ENCODE measurements at places on chromosomes 7 and 10. TPM values are rescaled to one million over a fixed set of nuclear protein-coding genes. Genes with fewer than 3 reads are reported as not detected.

Gene DDX21
- total RNA-seq = 24.6 TPM

- no peak overlapping the region for H3K27ac ChIP-seq
- H3K27me3 ChIP-seq = no peaks in the 10 kb centered on the region
- no peak for DNase-seq
- no peaks in the 10 kb centered on the region for H3K4me1 ChIP-seq
- no peaks in the 10 kb centered on the region for H3K36me3 ChIP-seq
These were observed 108.6 kb upstream of the COL1A2 start for GRCh38 chr7:94286111-94286510.

- no peaks in the 10 kb centered on the region for H3K27me3 ChIP-seq
- H3K27ac ChIP-seq = no peak overlapping the region
- H3K36me3 ChIP-seq = no peaks in the 10 kb centered on the region
- H3K4me3 ChIP-seq = no peak overlapping the region
These were observed 115.3 kb downstream of the NKX6-2 start for GRCh38 chr10:132670546-132671227.

DNA sequence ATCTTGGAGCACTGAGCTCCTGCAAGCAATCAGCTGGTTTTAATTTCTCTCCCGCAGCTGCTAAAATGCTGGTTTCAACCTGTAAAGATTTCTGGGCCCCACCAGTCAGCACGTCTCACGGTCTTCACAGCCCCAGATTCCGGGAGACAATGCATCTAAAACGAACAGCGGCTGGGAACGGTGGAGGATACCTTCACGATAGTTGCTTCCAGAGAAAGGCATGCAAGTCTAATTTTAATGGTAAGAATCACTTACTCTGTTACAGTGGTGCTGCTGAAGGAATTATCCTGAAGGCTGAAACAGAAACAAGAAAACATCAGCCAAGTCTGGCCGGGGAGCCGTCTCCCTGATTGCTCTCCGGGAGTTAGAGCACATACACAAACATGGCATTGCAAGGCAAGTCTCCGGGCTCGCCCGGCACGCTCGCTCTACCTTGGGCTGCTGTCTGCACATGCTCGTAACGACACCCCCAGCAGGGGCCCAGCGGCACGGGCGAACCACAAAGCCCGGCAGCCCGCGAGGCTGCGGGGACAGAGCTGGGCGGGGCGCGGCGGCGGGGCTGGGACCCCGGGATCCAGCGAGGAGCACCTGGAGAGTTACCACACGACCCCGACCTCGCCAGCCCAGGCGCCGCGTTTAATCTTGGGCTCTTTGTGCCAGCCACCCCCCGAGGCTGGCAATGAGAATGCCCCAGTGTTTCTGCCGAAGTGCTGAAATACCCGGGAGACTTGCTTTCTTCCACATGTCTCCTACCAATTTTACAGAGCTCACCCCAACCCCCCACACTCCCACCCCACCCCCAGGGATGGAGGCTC lies at the start of gene FAM13C:
FAM13C (minus strand) TSS at position 406 of the 815 bp plus-strand sequence; CDS start at position 317, 89 bp downstream.
- DNase-seq = peak; percentile 86
- H3K36me3 ChIP-seq = no peaks in the 10 kb centered on the region
- no peaks in the 10 kb centered on the region for H3K4me1 ChIP-seq

GRCh38 chr10:11832042-11832441 lies 8.9 kb downstream of the PROSER2 start:
- no peaks in the 10 kb centered on the region for H3K4me1 ChIP-seq
- H3K27ac ChIP-seq = no peak overlapping the region
- DNase-seq = peak; percentile 38

Gene TMEM60
- 5.7 TPM for total RNA-seq

- DNase-seq = no peak
- H3K4me1 ChIP-seq = no peaks in the 10 kb centered on the region
- H3K36me3 ChIP-seq = no peaks in the 10 kb centered on the region
- H3K27ac ChIP-seq = no peak overlapping the region
- no peak overlapping the region for H3K4me3 ChIP-seq
These were observed 111.6 kb upstream of the MEOX2 start for GRCh38 chr7:15798081-15798480.

GRCh38 chr7:142383841-142384492 lies 126.1 kb upstream of the PRSS58 start:
- H3K27ac ChIP-seq = no peak overlapping the region
- H3K4me1 ChIP-seq = no peaks in the 10 kb centered on the region
- no peak for DNase-seq
- no peaks in the 10 kb centered on the region for H3K27me3 ChIP-seq
- no peak overlapping the region for H3K4me3 ChIP-seq
- H3K36me3 ChIP-seq = no peaks in the 10 kb centered on the region

Gene EMX2
- total RNA-seq = 0.36 TPM

GRCh38 chr7:30371321-30371720 lies 86.9 kb downstream of the ZNRF2 start:
- no peak overlapping the region for H3K4me3 ChIP-seq
- H3K36me3 ChIP-seq = peaks cover 8% of the 10 kb centered on the region
- no peaks in the 10 kb centered on the region for H3K27me3 ChIP-seq

DNA sequence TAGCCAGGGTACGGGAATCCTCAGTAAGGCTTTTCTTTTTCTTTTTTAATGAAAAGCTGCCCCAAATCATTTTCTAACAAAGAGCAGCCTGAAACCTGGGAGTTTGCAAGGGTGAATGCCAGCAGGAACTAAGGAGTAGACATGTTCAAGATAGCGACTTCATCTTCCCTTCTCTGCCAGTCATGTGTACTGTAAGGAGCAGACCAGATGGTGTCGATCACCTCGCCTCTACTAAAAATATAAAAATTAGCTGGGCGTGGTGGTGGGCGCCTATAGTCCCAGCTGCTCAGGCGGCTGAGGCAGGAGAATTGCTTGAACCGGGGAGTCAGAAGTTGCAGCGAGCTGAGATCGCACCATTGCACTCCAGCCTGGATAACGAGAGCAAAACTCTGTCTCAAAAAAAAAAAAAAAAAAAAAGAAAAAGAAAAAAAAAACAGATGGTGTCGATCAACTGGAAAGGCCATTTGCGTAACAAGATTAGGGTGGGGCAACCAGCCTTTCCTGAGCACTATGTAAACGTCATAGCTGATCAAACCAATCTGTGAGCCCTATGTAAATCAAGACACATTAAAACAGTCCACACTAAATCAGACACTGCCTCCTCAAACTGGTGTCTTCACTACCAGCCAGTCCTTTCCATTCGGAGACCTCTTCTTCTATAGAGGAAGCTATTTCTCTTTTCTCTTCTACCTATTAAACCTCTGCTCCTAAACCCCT lies 33.8 kb downstream of the NOLC1 start:
- H3K27ac ChIP-seq = no peak overlapping the region
- no peaks in the 10 kb centered on the region for H3K4me1 ChIP-seq
- H3K27me3 ChIP-seq = no peaks in the 10 kb centered on the region
- no peak overlapping the region for H3K4me3 ChIP-seq
- DNase-seq = no peak
- no peaks in the 10 kb centered on the region for H3K36me3 ChIP-seq

Gene FAM25A
- total RNA-seq = not detected

Gene TRPV6
- not detected for total RNA-seq

Gene IKZF5
- total RNA-seq = 9.4 TPM

- peak overlapping the region; percentile 95 for H3K27ac ChIP-seq
- peaks cover 45% of the 10 kb centered on the region for H3K4me1 ChIP-seq
- H3K36me3 ChIP-seq = no peaks in the 10 kb centered on the region
- peak overlapping the region; percentile 77 for H3K4me3 ChIP-seq
- H3K27me3 ChIP-seq = no peaks in the 10 kb centered on the region
- DNase-seq = no peak
These were observed 1.1 kb downstream of the ARHGAP12 start for GRCh38 chr10:31927565-31927883.

DNA sequence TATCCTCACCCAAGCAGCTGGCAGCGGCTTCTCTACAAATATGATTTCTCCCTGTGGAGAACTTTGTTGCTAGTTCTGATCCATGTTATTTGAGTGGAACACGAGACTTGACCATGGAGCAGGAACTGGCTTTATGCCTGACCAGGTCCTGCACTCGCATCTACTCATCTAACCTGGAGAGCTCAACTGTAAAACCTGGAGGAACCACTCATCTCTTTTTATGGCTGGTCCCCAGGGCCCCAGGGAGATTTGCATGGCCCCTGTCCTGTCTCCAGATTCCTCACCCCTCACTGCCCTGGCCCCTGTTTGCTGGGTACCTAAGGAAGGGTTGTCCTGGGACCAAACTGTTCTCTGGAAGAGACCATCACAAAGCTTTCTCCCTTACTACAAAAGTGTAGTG lies 16.0 kb downstream of the TCAF1 start:
- DNase-seq = no peak
- no peaks in the 10 kb centered on the region for H3K27me3 ChIP-seq
- peak overlapping the region; percentile 4 for H3K27ac ChIP-seq
- no peak overlapping the region for H3K4me3 ChIP-seq
- peaks cover 19% of the 10 kb centered on the region for H3K4me1 ChIP-seq

DNA sequence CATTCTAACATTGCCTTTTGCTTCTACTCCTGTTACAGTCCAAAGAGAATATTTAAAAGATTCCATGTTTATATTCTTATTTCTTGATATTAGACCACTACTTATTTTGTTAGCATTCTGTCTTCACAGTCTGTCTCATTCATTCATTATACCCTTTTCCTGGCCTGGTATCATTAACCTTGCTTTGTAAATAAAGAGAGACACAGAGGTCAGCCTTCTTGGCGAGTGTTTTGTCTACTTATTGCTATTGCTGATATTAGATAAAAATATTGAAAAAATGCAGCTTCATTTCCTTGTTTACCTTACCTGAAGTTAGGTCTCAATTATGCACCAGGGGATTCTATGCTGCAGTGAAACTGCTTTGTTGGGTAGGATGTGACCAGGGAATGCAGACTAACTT lies 179.2 kb downstream of the NXPH1 start:
- no peak overlapping the region for H3K27ac ChIP-seq
- no peaks in the 10 kb centered on the region for H3K4me1 ChIP-seq
- DNase-seq = no peak
- no peaks in the 10 kb centered on the region for H3K27me3 ChIP-seq

Gene HKDC1
- not detected for total RNA-seq

DNA sequence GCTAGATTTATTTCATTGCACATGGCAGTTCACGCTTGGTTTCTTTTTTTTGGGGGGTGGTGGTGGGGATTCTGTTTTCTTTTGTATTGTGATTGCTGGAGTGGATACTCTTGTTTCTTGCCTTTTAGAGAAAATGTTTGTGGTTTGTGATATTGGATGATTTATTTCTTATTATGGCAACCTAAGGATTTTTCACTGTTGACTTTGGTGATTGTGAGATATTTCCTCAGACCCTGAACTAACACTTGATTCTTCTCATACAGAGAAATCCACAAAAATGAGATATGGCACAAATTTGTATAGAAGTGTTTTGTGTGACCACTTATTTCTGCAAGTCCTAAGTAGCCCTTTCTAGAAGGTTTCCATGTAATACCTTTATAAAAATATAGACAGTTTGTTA lies 871.1 kb downstream of the LRMDA start:
- H3K27ac ChIP-seq = peak overlapping the region; percentile 44
- H3K4me3 ChIP-seq = no peak overlapping the region
- H3K4me1 ChIP-seq = no peaks in the 10 kb centered on the region
- no peak for DNase-seq
- H3K27me3 ChIP-seq = no peaks in the 10 kb centered on the region
- no peaks in the 10 kb centered on the region for H3K36me3 ChIP-seq

- H3K4me1 ChIP-seq = peaks cover 5% of the 10 kb centered on the region
- no peaks in the 10 kb centered on the region for H3K36me3 ChIP-seq
- H3K27ac ChIP-seq = no peak overlapping the region
- no peak overlapping the region for H3K4me3 ChIP-seq
These were observed 222.5 kb upstream of the CACNA2D1 start for GRCh38 chr7:82665966-82666507.

Gene PTPRE
- 15.1 TPM for total RNA-seq

Gene FANK1
- total RNA-seq = not detected

Gene COL17A1
- not detected for total RNA-seq

GRCh38 chr10:132536241-132536876 lies 1.2 kb upstream of the INPP5A start:
- H3K4me1 ChIP-seq = no peaks in the 10 kb centered on the region
- no peaks in the 10 kb centered on the region for H3K36me3 ChIP-seq

- H3K36me3 ChIP-seq = no peaks in the 10 kb centered on the region
- no peak for DNase-seq
- no peaks in the 10 kb centered on the region for H3K4me1 ChIP-seq
- H3K27me3 ChIP-seq = no peaks in the 10 kb centered on the region
- H3K4me3 ChIP-seq = no peak overlapping the region
- H3K27ac ChIP-seq = no peak overlapping the region
These were observed 23.1 kb downstream of the CDCA7L start for GRCh38 chr7:21922605-21923004.

DNA sequence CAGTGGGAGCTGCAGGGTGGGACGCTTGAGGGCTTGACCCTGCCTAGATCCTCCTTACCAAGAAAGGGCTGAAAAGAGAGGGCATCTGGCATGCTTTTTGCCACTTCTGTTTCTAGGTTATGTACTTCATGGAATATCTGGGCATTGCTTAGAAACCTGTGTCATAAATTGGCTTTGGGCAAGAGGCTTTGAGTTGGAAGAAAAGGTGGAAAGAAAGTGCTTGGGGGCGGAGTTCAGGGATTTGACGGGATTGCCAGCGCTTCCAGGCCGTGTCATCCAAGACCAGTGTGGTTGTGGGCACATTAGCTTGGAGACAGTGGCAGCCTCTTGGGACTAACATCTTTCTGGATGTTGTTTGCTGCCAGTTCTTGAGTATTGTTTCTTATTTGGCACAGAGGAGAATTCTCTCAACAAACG lies 825 bp downstream of the ZNF862 start:
- peak overlapping the region; percentile 74 for H3K4me3 ChIP-seq
- DNase-seq = peak; percentile 54
- H3K36me3 ChIP-seq = no peaks in the 10 kb centered on the region
- no peaks in the 10 kb centered on the region for H3K4me1 ChIP-seq

DNA sequence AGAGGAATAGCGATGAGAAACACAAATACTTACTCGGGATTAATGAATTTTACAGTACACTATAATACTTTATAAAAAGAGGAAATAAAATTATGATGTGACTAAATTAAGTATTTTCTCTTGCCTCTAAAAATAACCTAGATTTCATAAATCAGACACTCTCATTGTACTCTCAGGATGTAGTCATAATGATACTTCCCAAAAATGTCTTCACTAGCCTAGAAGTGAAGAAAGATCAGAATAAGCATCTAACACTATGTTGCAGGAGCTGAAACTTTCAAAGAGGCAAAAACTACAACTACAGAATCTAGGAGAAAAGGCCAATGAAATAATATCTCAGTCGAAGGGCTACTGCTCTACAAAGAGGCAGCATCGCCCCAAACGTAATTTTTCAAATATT lies 49.4 kb downstream of the DNAJC1 start:
- no peaks in the 10 kb centered on the region for H3K27me3 ChIP-seq
- H3K4me1 ChIP-seq = no peaks in the 10 kb centered on the region
- H3K36me3 ChIP-seq = no peaks in the 10 kb centered on the region
- no peak overlapping the region for H3K27ac ChIP-seq
- no peak overlapping the region for H3K4me3 ChIP-seq
- no peak for DNase-seq
